ENCODE measurements at places on chromosomes 2 and 18.

GRCh38 chr2:28341208-28341891 is 51.3 kb upstream of the FOSL2 start:
- DNase-seq = no peak

DNA sequence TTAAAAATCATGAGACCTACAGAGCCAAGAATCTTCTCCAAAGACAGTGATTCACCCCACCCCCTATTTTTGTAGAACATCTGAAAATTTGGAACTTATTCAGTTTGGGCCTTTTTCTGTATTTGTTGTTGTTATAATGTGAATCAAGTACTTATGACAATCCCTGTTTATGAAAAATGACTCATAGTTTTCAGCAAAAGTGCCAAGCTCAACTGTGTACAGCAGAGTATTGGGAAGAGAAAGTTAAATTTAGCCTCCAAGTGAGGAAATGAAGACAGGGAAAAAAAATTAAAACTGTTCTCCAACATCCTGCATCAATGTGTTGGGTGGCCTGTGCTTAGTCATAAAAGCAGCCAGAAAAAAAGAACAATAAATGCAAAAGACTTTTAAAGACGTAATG is 46.2 kb downstream of the LRATD1 start:
- no peak for DNase-seq

- DNase-seq = no peak
These were observed at the start of gene MBP for GRCh38 chr18:77132369-77133050. MBP (minus strand) TSS chr18:77132783; CDS start chr18:77105261, 27,522 bp downstream.

DNA sequence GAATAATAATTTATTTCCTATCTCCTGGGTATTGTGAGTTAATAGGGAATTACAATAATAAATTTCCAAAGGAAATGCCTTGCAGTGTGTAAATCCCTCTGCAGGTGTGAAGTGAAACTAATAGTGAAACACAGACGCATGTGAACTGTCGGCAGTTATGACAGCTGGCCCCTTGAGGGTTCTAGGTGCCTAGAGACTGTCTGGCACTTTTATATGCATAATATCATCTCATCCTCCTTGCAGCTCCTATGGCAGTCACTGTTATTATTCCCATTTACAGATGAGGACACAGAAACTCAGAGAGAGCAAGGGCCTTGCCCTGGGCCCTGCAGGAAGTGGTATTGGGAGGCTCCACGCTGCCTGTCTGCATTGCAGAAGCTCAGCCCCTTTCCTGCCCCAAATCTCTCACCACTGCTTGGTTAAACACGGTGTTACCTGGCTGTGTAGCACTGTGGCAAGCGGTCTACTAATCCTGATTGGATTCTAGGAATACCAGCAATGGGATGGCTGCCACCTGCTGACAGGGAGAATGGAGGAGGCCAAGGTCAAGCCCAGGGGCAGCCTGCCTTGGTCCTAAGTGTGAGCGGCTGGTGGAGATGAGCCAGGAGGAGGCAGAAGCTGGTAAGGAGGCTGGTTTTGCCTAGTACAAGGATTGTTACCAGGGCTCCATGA is 32.8 kb upstream of the ACKR3 start:
- no peak for DNase-seq

- DNase-seq = no peak
These were observed 59.0 kb downstream of the GLI2 start for GRCh38 chr2:120794716-120795115.
